ENCODE measurements at places on chromosomes 6 and 20. TPM values are rescaled to one million over a fixed set of nuclear protein-coding genes. Genes with fewer than 3 reads are reported as not detected.

GRCh38 chr20:40471261-40471629, 217.8 kb downstream of the MAFB start:
- H3K4me3 ChIP-seq, result no peak overlapping the region
- no peaks in the 10 kb centered on the region for H3K27me3 ChIP-seq
- no peak overlapping the region for H3K27ac ChIP-seq
- no peaks in the 10 kb centered on the region for H3K4me1 ChIP-seq
- peak; percentile 17 for DNase-seq

TSHZ2 gene
- total RNA-seq, result 0.30 TPM

DNA sequence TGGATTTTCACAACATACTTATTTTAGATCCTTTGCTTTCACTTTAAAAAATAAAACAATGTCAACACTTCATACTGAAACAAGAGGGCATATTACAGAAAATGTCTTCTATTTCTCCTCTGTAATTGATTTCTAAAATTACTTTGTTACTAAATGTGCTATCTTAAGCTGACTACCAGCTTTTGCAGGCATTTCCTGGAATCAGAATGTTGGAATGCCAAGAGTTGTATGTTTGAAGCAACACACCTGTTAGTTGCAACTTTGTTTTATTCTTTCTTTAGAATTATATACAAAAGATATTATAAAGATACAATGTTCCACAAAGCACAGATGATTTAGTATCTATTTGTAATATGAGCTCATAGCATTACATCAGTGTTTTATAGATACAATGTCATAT, 62.5 kb upstream of the TMEM170B start:
- H3K4me1 ChIP-seq, result no peaks in the 10 kb centered on the region
- no peaks in the 10 kb centered on the region for H3K36me3 ChIP-seq
- no peak overlapping the region for H3K27ac ChIP-seq
- H3K27me3 ChIP-seq, result no peaks in the 10 kb centered on the region
- no peak overlapping the region for H3K4me3 ChIP-seq

- no peak overlapping the region for H3K27ac ChIP-seq
- peaks cover 11% of the 10 kb centered on the region for H3K4me1 ChIP-seq
- H3K36me3 ChIP-seq, result no peaks in the 10 kb centered on the region
- no peaks in the 10 kb centered on the region for H3K27me3 ChIP-seq
These were observed 165.4 kb downstream of the SYNDIG1 start for GRCh38 chr20:24634855-24635254.

DNA sequence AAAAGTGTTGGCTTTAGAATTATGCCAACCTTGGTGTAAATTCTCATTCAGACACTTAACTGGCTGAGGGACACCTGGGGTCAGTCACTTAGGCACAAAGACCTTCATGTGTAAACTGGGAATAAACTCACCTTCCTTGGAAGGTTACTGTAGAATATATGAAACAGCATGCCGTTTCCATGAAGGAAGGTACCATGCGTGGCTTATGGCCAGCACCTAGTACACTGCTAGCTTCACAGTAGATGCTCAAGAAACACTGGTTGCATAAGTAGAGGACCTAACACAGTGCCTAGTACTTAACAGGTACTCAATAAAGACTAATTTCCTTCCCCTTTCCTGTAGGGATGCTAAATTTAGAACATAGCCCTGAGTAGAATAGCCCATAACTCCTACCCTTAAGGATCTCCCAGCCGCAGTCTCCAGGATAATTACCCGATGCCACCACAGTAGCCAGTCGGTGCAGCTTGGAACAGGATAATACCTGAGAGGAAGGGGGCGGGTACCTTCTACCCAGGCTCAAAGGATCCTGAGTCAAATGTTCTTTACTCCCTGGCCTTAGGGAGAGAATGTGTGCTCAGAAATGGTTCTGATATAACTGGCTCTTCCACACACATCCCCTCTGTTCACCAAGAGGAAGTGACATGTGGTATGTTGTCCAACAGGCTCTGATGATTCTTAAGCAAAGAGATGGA, 3.6 kb downstream of the BCL2L1 start:
- H3K27me3 ChIP-seq, result no peaks in the 10 kb centered on the region
- peaks cover 12% of the 10 kb centered on the region for H3K36me3 ChIP-seq
- no peak overlapping the region for H3K4me3 ChIP-seq
- 0 out of 2 replicates have a peak overlapping the region, but pooled peaks have one; percentile 13 for H3K27ac ChIP-seq

- H3K4me3 ChIP-seq, result no peak overlapping the region
- no peak overlapping the region for H3K27ac ChIP-seq
- no peak for DNase-seq
- no peaks in the 10 kb centered on the region for H3K27me3 ChIP-seq
- no peaks in the 10 kb centered on the region for H3K36me3 ChIP-seq
These were observed 175.3 kb downstream of the LRFN2 start for GRCh38 chr6:40411881-40412280.

- H3K36me3 ChIP-seq, result no peaks in the 10 kb centered on the region
- no peaks in the 10 kb centered on the region for H3K4me1 ChIP-seq
- H3K27ac ChIP-seq, result no peak overlapping the region
These were observed 53.3 kb downstream of the CHMP4B start for GRCh38 chr20:33864324-33864963.

DNA sequence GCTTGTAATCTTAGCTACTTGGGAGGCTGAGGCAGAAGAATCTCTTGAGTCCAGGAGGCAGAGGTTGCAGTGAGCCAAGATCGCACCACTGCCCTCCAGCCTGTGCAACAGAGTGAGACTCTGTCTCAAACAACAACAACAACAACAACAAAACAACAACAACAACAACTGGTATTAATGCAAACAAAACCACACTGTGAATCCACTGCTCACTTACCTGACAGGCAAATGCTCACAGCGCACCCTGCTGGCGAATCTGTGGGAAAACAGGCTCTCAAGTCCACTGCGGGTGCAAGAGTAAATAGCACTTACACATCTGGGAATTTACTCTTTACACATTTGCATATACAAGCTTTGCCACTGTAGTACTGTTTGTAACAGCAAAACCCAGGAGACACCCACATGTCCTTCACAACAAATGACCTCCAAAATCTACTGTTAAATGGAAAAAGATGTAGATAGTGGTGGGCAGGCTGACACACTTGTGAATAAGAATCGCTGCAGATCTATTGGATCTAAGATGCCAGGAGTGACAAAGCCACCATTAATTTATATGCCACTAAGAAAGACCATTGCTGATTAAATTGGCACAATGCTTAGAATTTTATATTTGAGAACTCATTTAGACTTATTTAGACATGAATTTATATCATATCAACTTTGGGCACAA, 29.3 kb downstream of the NSFL1C start:
- no peak overlapping the region for H3K27ac ChIP-seq
- peak; percentile 80 for DNase-seq
- no peak overlapping the region for H3K4me3 ChIP-seq
- no peaks in the 10 kb centered on the region for H3K4me1 ChIP-seq
- H3K36me3 ChIP-seq, result no peaks in the 10 kb centered on the region
- no peaks in the 10 kb centered on the region for H3K27me3 ChIP-seq

AIF1 gene
- 9.8 TPM for total RNA-seq

- no peaks in the 10 kb centered on the region for H3K4me1 ChIP-seq
- 0 out of 2 replicates have a peak, but pooled peaks cover 2% of the 10 kb centered on the region for H3K36me3 ChIP-seq
- H3K4me3 ChIP-seq, result no peak overlapping the region
- H3K27me3 ChIP-seq, result no peaks in the 10 kb centered on the region
These were observed 20.2 kb downstream of the HEBP2 start for GRCh38 chr6:138424004-138424904.

- H3K4me3 ChIP-seq, result no peak overlapping the region
- no peaks in the 10 kb centered on the region for H3K4me1 ChIP-seq
- H3K36me3 ChIP-seq, result no peaks in the 10 kb centered on the region
- H3K27ac ChIP-seq, result no peak overlapping the region
These were observed 27.9 kb upstream of the CCR6 start for GRCh38 chr6:167094820-167095637.

- 0 out of 2 replicates have a peak, but pooled peaks cover 3% of the 10 kb centered on the region for H3K27me3 ChIP-seq
- H3K27ac ChIP-seq, result no peak overlapping the region
- H3K36me3 ChIP-seq, result peaks cover 29% of the 10 kb centered on the region
- peaks cover 3% of the 10 kb centered on the region for H3K4me1 ChIP-seq
These were observed 586 bp downstream of the ZNF512B start for GRCh38 chr20:63968928-63969760.

DNA sequence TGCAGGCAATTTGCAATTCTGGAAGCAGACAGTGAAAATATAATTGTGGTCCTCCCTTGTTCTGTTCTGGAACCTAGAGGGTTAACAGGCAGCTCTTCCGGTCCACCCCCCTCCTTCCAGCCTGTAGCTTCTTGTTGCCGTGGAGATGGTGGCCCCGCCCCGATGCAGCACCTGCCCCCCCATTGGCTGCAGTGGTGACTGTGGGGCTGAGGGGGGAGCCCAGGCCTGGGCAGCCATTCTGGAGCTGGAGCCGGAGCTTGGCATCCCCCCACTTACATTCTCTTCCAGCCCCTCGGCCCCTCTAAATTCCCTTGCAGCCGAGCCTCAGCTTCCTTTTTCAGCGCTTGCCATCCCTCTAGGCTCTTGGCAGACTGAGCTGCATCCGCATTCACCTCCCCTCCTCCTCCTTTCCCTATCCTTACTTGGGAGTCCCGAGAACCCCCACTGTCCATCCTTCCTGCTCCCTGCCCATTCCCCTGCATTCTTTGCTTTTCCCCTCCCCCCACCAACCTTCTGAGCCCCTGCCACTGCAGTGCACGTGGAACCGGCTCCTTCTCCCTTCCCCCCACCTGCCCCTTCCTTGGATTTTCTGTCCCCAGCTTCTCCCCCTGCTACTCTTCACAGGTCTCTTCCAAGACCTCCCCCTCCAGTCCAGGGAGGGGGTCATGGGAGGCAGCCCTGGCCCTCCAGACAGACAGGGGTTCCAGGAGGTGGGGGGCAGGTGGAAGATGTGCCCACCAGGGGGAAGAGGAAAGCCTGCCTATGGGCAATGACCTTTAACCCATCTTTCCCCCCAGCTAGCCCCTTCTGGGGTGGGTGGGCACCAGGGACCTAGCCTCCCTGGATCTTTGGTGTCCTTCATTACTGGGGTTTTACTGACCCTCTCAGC, 11.4 kb downstream of the SYNGAP1 start:
- peak overlapping the region; percentile 61 for H3K4me3 ChIP-seq
- H3K27me3 ChIP-seq, result no peaks in the 10 kb centered on the region
- H3K4me1 ChIP-seq, result peaks cover 43% of the 10 kb centered on the region
- peak overlapping the region; percentile 98 for H3K27ac ChIP-seq
- peaks cover 13% of the 10 kb centered on the region for H3K36me3 ChIP-seq
- DNase-seq, result no peak

GRCh38 chr6:113782636-113783035, 74.5 kb upstream of the MARCKS start:
- no peaks in the 10 kb centered on the region for H3K36me3 ChIP-seq
- peaks cover 21% of the 10 kb centered on the region for H3K27me3 ChIP-seq
- H3K4me3 ChIP-seq, result no peak overlapping the region
- H3K4me1 ChIP-seq, result peaks cover under 1% of the 10 kb centered on the region
- no peak overlapping the region for H3K27ac ChIP-seq

GRCh38 chr6:120903836-120904235, 430.4 kb downstream of the TBC1D32 start:
- H3K4me1 ChIP-seq, result no peaks in the 10 kb centered on the region
- no peaks in the 10 kb centered on the region for H3K27me3 ChIP-seq
- no peaks in the 10 kb centered on the region for H3K36me3 ChIP-seq
- DNase-seq, result no peak
- H3K4me3 ChIP-seq, result no peak overlapping the region

GRCh38 chr20:38547288-38548085, 33.5 kb upstream of the ADIG start:
- no peak overlapping the region for H3K4me3 ChIP-seq
- H3K36me3 ChIP-seq, result peaks cover 48% of the 10 kb centered on the region
- H3K4me1 ChIP-seq, result no peaks in the 10 kb centered on the region
- H3K27ac ChIP-seq, result no peak overlapping the region
- no peaks in the 10 kb centered on the region for H3K27me3 ChIP-seq
- DNase-seq, result no peak

DNA sequence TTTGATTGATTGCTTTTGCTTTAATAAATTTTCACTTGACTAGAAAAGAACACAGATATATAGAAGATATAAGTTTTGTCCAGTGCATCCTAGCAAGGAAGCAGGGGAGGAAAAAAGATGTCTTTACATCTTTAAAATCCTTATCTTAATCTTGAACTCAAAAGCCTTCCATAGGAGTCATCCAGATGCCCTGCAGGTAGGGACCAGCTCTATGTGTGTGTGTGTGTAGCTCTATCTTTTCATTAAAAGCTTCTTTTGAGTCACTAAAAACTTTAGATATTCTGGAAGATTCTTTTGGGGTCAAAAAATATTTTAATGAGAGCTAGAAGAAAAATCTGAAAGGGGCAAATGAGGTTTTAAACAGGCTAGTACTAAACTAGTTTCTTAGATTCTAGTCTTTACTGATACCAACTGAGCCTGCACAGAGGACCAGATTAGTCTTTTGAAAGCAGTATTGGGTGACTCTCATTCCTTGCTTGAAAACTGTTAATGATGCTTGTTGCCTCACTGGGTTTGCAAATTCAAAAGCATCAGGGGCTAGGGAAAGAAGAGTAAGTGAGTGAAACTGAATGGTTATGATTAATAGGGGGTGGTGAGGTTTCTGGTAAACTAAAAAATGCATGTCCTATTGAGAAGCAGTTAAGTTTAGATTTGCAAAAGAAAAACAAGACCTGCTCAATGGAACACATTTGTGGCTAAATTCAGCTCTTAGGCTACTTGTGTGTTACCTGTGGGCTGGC, 40.6 kb upstream of the JAG1 start:
- H3K4me1 ChIP-seq, result peaks cover 3% of the 10 kb centered on the region
- no peak overlapping the region for H3K27ac ChIP-seq
- H3K4me3 ChIP-seq, result no peak overlapping the region
- H3K36me3 ChIP-seq, result no peaks in the 10 kb centered on the region

C6orf141 gene
- total RNA-seq, result 16.1 TPM

ID1 gene
- 120 TPM for total RNA-seq

GRCh38 chr6:10740061-10740460, 7.5 kb upstream of the TMEM14B start:
- no peaks in the 10 kb centered on the region for H3K4me1 ChIP-seq
- DNase-seq, result no peak
- no peak overlapping the region for H3K27ac ChIP-seq
- H3K36me3 ChIP-seq, result no peaks in the 10 kb centered on the region
- H3K27me3 ChIP-seq, result no peaks in the 10 kb centered on the region

ZNF512B gene
- total RNA-seq, result 27.0 TPM

DNA sequence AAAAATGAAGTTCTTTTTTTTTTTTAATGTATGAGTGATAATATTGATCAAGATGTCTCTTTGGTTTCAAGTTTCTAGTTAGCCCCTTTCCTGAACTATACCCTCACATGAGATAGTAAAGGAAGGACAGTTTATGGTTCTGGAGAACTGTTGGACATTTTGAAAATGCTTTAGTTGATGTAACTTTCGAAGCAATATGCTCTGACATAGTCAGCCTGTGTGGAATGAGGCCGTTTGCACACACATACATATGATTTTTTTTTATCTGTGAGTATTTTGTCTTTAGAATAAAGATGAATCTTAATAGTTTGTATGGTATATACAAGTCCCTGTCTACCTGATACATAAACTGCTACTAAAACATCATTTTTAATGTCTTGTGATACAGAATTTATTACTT, 177.0 kb downstream of the ARID1B start:
- peaks cover 13% of the 10 kb centered on the region for H3K4me1 ChIP-seq
- DNase-seq, result no peak
- H3K36me3 ChIP-seq, result no peaks in the 10 kb centered on the region
- H3K27ac ChIP-seq, result no peak overlapping the region
- H3K27me3 ChIP-seq, result no peaks in the 10 kb centered on the region

MCM9 gene
- 11.4 TPM for total RNA-seq

VIP gene
- total RNA-seq, result not detected

FRK gene
- 0.24 TPM for total RNA-seq

XKR7 gene
- total RNA-seq, result 1.8 TPM

DLK2 gene
- total RNA-seq, result 0.37 TPM

FAM50B gene
- total RNA-seq, result 3.1 TPM

Measured in H1 (cell line).